Hematopoietic multipotent progenitor cell (in vitro differentiated cells): ENCODE measurements at places on chromosomes 16 and 17.

DNA sequence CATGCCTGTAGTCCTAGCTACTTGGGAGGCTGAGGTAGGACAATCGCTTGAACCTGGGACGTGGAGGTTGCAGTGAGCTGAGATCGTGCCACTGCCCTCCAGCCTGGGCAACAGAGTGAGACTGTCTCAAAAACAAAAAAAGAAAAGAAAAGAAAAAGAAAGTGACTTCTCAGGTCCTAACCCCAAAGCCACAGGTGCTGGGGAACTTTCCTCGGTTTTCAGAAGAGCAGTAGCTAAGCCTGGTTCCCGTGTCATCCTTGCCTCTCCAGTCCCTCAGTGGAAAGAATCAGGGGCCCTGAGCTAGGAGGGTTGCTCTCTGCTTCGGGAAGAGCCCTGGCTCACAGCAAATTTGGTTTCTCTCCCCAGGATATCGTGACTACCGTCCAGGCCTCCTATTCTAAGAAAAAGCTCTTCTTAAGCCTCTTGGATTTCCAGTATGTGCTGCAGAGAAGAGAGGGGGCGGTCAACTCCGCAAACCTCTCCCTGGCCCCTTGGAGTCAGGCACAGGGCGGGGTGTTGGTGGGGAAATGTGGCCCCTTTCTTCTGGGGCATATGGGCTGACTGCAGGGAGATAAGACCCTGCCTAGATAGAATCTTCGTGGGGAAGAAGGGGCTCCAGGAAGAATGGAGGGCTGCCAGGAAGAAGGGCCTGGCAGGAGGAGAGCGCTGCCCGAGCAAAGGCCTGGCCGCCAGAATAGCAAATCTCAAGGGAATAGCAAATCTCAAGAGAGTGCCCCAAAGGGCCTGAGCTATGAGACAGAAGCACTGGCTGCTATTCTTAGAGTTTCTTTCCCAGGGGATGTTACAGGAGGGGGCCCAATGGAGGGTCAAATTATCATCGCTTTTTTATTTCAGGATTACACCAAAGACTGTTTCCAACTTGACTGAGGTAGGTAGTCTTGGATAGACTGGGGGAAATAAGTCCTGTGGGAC is 8.3 kb upstream of the NLRC5 start:
- no peak for DNase-seq

DNA sequence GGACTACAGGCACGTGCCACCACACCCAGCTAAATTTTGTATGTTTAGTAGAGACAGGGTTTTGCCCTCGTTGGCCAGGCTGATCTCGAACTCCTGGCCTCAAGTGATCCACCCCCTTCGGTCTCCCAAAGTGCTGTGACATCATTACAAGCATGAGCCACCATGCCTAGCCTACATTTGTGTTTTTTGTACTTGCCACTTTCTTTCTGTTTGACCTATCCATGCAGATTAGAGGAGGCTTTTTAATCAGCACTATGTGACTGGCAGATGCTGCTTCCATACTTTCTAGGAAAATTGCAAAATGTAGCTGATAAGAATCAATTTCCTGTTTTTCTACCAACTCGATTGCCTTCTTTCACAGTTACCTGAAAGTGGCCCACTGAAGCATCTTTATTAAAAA is 57.3 kb downstream of the B9D1 start:
- no peak for DNase-seq

GRCh38 chr17:72063756-72064450 is 56.9 kb upstream of the SOX9 start:
- no peak for DNase-seq

- peak; percentile 34 for DNase-seq
These were observed 502.4 kb upstream of the CDH11 start for GRCh38 chr16:65624229-65624628.

DNA sequence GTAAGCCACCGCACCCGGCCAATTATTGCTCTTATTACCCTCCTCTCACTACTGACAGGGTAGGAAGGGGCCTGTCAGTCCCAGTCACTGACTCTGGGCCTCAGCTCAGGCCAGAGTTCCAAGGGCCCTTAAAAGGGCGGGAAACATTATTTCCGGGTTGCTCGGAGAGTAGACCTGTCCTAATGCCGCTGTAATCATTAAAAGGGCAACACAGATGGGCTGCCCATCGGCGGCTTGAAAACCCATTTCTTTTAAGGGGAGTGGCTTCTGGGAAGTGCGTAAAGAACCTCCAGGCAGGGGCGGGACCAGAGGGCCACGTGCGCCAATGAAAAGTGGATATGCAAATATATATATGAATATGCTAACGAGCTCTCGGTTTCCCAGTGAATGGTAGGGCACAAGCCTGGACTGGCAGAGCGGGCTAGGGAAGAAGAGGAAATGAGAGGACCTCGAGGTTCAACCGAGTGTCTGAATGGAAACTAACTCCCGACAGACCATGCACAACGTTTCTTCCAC is 26.6 kb downstream of the PIPOX start:
- DNase-seq, result no peak

- DNase-seq, result no peak
These were observed 67.9 kb downstream of the RAI1 start for GRCh38 chr17:17749025-17749772.

DNA sequence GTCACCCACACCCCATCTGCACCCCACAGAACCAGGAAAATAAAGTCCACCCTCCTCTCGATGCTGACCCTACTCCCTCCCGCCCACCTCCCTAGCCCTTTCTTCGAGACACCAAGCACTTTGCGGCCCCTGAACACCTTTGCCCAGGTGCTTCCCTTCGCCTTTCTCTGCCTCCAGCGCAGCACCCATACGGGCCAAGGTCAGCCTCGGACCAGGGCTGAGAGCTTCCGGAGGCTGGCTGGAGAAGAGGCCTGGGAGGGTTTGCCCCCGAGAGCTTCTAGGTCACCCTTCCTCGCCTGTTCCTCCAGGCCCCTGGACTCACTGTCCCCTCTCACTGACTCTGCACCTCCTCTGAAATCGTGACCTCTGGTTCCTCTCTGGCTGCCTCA is 2.7 kb upstream of the NHERF2 start:
- DNase-seq, result no peak

DNA sequence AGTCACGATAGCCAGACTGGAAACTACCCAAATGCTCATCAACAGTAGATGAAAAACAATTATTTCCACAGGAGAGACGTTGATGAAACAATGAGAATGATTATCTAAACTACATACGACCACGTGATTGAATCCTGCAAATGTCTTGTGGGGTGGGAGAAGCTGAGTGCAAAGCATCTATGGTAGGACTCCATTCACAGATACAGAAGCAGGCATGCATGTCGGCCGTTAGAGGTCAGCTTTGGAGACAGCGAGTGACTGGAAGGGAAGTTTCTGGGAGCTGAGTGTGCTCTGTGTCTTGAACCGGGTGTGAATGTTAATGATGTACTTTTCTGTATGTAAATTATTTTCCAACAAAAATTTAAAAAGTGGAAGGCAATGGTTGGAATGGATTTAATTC is 71.5 kb upstream of the DNAJA2 start:
- no peak for DNase-seq

GRCh38 chr16:87740441-87740840 is 25.3 kb downstream of the KLHDC4 start:
- DNase-seq, result no peak

GRCh38 chr17:57913575-57914272 is 41.5 kb downstream of the CUEDC1 start:
- no peak for DNase-seq

DNA sequence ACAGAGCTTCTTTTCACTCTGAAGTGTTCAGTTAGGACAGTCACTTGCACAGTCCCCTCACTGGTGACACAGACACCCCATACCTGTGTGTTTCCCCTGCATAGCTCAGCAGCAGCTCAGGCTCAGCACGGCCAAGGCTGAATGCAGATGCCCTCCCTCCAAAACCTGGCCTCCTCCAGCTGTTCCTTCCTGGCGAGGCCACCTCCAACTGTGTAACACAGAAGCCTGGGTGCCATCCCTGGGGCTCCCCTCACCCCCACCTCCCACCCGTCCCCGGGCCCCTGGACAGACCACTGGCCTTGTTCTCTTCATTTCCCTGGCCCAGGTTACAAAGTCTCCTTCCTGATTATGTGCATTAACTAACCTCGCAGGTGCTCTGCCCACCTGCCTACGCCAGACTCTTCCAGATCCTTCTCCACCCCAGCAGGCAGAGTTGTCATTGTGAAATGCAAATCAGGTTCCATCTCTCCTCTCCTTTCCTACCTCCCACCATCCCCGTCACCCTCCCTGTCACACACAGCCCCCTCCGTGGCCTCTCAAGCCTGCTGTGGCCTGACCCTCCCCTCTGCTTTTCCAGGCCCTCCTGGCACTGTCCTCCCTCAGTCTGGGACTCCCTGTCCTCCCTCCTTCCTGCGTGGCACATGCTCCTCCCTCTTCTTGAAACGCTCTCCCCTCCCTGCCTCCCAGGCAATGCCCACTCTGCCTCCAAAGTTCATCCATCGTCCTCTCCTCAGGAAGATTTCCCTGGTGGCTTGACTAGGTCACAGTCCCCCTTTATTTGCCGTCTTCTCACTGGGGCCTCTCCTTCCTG is 26.4 kb downstream of the MLYCD start:
- no peak for DNase-seq

- DNase-seq, result no peak
These were observed 769 bp downstream of the CD19 start for GRCh38 chr16:28932339-28933141.

DNA sequence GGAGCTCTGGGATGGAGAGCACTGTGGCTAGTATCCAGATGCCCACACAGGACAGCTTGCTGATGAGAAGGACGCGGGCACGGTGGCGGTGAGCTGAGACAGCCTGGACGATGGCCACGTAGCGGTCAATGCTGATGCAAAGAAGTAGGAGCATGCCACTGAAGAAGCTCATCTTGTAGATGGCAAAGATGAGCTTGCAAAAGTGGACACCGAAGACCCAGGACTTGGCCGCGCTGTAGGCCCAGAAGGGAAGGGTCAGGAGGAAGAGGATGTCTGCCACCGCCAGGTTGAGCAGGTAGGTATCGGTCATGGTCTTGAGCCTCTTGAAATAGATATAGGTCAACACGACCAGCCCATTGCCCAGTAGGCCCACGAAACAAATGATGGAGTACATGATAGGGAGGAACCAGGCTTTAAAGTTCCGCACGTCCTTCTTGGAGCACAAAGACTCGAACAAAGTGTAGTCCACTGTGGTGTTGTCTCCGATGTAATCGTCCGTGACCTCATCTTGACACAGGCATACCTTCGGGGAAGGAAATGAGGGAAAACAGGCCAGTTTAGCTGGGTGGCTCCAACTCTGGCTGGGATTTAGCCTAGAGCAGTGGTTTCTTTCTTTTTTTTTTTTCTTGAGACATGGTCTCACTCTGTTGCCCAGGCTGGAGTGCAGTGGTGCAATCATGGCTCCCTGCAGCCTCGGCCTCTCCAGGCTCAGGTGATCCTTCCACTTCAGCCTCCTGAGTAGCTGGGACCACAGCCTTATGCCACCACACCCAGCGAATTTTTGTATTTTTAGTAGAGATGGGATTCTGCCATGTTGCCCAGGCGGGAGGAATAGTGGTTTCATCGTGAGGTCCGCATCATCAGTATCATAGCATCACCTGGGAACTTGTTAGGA is 9.7 kb downstream of the CCR7 start:
- no peak for DNase-seq

- no peak for DNase-seq
These were observed 117.0 kb downstream of the RAB11FIP4 start for GRCh38 chr17:31508288-31509094.

DNA sequence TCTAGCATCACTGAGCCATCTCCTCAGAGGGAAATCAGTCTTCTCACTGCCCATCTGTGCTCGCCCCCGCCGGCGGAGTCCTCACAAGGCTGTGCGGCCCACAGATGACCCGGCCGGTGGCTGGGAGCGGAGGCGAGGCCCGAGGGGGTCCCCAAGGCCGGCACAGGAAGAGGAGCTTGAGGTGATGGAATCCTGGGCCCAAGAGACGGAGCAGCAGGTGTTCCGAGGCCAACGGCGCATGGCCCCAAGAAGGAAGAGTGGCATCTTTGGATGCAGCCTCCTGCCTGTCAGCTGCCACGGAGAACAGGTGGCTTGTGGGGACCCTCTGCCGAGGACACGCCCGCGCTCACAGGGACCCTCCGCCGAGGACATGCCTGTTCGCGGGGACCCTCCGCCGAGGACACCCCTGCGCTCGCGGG is 72.7 kb upstream of the GNG13 start:
- no peak for DNase-seq

DNA sequence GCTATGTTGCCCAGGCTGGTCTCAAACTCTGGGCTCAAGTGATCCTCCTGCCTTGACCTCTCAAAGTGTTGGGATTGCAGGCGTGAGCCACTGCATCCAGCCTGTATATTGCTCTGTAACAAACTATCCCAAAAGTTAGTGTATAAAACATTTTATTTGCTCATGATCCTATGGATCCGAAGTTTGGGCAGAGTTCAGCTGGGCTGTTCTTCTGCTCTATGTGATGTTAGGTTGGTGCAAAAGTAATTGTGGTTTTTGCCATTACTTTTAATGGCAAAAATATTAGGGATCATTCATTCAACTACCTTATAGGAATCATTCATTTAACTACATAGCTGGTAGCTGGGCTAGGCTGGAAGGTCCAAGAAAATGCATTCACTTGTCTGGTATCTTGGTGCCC is 12.8 kb upstream of the WFIKKN2 start:
- DNase-seq, result no peak

GRCh38 chr16:23678430-23679273 is at the start of gene PLK1:
PLK1 (plus strand) TSS chr16:23678889; CDS start chr16:23678933, 44 bp downstream.
- DNase-seq, result peak; percentile 65

GRCh38 chr16:88276591-88276990 is 106.2 kb upstream of the ZNF469 start:
- no peak for DNase-seq

GRCh38 chr16:79269211-79269863 is 331.2 kb downstream of the MAF start:
- DNase-seq, result no peak

- no peak for DNase-seq
These were observed 62.6 kb downstream of the ZFHX3 start for GRCh38 chr16:72985148-72985941.

GRCh38 chr17:77890771-77891170 is 67.7 kb upstream of the TNRC6C start:
- no peak for DNase-seq

DNA sequence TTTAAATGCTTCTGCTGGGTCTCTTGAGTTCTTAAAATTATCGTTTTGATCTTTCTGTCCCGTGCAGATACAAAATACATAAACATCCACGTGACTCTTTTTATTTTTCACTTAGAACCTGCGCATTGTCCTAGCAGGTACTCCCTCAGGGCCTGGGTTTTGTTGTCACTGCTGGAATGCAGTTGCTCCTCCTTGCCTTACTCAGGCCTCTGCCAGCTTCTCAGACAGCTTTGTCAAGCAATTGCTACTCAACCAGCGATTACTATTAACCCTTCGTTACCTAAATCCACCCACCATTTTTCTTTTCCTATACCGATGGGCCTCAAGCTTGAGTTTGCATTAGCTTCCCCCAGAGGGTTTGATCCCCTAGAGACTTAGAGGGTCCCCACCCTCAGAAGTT is 405.9 kb upstream of the RBFOX1 start:
- no peak for DNase-seq

GRCh38 chr17:48504953-48505352 is 25.9 kb downstream of the HOXB1 start:
- no peak for DNase-seq

- no peak for DNase-seq
These were observed 43.4 kb downstream of the KCNJ12 start for GRCh38 chr17:21419299-21420239.
